Natural killer cell treated with Interleukin-12 subunit alpha and Interleukin-12 subunit beta and Interleukin-15 and Interleukin-18, amount 100 ng/mL, for 72 hours (primary cell): ENCODE measurements at places on chromosomes 11 and 22. TPM values are rescaled to one million over a fixed set of nuclear protein-coding genes. Genes with fewer than 3 reads are reported as not detected.
A peak's percentile ranks its signal among the peaks of the same experiment; 100 is the strongest.

GRCh38 chr11:130606781-130607511, 158.5 kb downstream of the ADAMTS15 start:
- no peak for DNase-seq

DNA sequence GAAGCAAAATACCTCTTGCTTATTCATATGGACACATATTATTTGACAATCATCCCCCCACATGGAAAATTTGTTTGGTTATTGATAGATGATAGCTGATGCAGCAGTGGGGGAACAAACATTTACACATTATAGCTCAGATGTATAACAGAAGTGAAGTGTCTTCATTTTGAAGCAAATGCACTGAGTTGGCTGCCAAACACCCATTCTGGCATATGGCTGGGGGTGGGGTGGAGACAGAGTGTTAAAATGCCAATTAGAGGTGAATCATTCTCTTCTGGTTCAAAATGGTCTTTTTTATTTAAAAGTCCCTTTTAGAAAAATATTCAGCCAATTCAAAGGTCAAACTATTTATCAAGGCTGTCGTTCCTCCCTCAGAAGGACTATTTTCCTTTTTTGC, 157.3 kb upstream of the TRPC6 start:
- no peak for DNase-seq

DNA sequence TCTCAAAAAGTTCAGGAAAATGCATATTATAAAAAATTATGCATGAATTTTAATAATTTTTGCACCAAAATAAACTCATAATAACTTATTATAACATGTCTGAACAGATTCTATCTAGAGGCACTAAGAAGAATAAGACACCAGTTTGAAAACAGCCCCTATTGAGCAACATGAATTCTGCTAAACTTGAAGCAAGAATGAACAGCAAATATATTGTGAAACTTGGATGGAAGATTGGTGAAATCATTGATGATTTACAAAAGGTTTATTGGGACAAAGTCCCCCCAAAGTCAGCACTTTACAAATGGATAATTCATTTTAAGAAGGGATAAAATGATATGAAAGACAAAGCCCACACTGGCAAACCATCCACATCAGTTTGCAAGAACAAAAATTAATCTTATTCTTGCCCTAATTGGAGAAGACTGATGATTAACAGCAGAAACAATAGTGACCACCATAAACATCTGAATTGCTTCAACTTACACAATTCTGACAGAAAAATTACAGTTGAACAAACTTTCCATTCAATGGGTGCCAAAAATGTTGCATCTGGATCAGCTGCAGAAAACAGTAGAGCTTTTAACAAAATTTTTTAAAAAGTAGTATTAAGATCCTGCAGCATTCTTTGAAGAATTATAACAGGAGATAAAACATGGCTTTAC, 257.5 kb upstream of the FAT3 start:
- DNase-seq = no peak

DNA sequence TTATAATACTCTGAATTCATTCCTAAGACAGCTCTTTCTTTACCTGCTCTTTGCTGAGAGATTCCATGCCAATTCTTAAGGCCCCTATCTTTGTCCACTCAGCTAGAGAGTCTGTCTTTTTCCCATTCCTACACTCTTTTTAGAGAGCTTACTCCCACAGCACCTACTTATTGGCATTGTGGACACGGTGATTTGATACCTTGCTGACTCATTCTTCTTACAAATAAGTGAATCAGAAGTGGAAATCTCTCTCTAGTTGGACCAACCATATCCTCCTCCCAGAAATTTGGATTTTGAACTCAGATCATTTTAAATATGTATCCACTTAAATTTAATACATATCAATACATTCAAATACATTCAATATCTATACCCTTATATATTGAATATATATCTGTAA, 32.5 kb upstream of the OR6M1 start:
- no peak for DNase-seq

PIWIL4 gene
- total RNA-seq = 1.6 TPM

- no peak for DNase-seq
Observed at GRCh38 chr11:20647976-20648565, 21.3 kb upstream of the NELL1 start.

GRCh38 chr11:32751381-32751780, 43.1 kb downstream of the CCDC73 start:
- DNase-seq = no peak

DNA sequence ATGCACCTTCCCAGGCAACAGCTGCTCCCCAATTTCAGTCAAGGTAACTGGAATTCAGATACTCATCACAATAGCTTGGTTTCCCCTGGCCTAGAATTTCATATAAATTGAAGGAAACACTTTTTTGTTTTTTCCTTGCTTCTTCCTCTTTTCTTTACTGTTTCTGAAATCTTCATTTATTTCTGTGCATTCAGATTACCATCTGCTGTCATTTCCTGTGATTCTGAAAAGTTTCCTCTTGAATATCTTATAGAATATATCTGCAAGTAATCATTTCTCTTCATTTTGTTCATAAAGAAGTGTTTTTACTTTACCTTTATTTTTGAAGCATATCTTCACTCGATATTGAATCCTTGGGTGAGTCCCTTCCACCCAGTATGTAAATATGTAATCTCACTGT, 85.3 kb downstream of the GAB4 start:
- DNase-seq = no peak

IGF2 gene
- total RNA-seq = not detected

TRIM29 gene
- not detected for total RNA-seq

ADM2 gene
- 6.7 TPM for total RNA-seq

- no peak for DNase-seq
Observed at GRCh38 chr11:31512117-31512516, 2.5 kb downstream of the ELP4 start.

SLC25A22 gene
- total RNA-seq = 64.3 TPM

- DNase-seq = peak; percentile 35
Observed at GRCh38 chr11:2794046-2794967, 91.3 kb downstream of the CDKN1C start.

- no peak for DNase-seq
Observed at GRCh38 chr11:69594481-69594880, 46.5 kb upstream of the CCND1 start.

GRCh38 chr11:29306527-29306926, 710.3 kb downstream of the KCNA4 start:
- no peak for DNase-seq

DNA sequence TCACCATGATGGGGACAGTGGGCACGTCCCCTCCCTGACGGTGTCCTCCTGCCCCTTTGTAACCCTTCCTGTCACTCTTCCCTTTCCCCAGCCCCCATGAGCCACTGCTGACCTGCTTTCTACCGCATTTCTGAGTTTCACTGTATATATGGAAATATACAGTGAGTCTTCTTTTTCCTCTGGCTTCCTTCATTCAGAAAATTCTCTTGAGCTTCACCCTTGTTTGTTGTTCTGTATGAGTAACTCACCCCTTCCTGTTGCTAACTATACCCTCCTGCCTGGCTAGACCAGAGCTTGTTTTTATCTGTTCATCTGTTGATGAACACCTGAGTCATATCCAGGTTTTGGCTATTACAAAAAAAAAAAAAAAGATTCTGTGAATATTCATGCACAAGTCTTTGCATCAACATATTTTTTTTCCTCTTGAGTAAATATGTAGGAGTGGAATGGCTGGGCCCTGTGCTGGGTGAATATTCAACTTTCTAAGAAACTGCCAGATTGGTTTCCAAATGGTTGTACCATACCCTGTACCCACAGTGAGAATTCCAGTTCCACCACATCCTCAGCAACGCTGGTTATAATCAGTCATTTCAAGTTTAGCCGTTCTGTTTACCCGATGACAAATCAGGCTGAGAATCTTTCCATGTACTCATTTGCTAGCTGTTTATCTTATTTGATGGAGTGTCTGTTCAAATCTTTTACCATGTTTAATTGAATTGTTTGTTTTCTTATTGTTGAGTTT, 62.0 kb downstream of the IGF2 start:
- DNase-seq = peak; percentile 35

GRCh38 chr22:41597635-41597953, 8.0 kb upstream of the PMM1 start:
- DNase-seq = no peak

GRCh38 chr11:80843266-80843974, 1402.6 kb upstream of the TENM4 start:
- DNase-seq = no peak

DNA sequence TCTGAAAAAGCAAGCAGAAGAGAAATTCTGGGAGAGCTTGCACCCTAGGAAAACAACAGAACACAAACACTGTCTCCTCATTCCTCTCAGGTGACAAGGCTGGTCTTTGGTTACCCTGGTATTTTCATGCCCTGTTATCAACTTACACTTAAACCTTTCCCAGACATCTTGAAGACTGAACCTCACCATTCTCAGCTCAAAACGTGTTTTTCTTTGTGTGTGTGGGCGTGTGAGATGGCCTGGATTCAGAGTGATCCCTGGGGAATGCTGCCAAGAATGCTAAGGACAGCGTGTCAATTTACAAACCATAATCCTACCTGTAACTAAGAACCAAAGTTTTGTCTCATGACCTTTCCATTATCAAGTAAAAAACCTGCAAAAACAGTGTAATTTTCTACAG, 33.3 kb downstream of the ELF5 start:
- DNase-seq = no peak

GRCh38 chr22:20653795-20654342, 120.0 kb upstream of the SERPIND1 start:
- DNase-seq = no peak

DNA sequence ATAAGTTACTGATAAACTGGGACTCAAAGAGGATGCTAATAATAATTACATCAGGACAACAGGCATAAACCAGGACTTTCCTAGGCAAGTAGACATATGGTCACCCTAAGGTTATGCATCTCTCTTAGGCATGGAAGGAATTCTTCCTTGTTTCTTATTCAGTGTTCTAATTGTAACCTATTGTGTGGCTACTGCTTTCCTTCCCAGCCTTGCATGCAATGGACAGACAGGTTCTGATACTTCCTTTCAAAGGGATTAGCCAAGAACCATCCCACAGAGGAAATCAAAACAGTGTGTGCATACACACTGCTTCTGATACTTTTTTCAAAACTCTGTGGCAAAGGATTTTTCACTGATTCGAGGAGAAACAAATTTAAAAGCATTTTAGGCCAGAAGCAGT, 48.3 kb downstream of the RRAS2 start:
- DNase-seq = no peak

DNA sequence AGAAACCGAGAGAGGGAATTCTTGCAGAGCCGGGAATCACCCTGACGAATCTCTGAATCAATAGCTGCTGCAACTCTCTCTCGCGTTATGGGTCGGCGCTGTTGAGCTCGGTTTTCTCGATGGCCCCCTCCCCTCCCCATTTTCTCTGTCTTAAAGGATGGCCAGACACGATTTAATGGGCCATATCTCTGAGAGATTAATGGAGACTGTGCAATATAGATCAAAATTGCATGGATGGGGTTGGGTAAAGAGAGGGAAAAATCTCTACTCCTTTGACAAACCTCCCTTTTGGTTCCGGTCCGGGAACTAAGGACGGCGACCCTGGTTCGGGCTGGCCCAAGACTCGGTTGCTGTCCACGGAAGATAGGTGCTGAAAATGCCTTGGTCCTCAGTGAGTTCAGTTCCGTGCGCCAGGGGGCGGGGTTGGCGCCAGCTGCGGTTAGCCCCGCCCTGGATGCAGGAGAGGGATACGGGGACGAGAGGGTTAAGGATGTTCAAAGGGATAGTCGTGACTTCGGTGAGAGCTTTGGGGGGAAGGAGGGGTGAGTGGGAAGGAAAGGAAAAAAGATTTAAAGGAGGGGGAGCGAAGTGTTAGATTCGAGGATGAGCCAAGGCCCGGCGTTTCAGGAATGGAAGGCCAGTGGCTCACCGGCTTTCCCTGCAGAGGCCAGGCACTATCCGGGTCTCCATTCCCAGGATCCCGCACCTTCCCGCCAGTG, 103.6 kb upstream of the HSD17B12 start:
- DNase-seq = no peak
